ENCODE measurements at places on chromosomes 16 and 17. TPM values are rescaled to one million over a fixed set of nuclear protein-coding genes. Genes with fewer than 3 reads are reported as not detected.

- DNase-seq = peak; percentile 98
Measured at GRCh38 chr17:57875290-57876022, 25.6 kb upstream of the MRPS23 start.

NACA2 gene
- total RNA-seq = not detected

DNA sequence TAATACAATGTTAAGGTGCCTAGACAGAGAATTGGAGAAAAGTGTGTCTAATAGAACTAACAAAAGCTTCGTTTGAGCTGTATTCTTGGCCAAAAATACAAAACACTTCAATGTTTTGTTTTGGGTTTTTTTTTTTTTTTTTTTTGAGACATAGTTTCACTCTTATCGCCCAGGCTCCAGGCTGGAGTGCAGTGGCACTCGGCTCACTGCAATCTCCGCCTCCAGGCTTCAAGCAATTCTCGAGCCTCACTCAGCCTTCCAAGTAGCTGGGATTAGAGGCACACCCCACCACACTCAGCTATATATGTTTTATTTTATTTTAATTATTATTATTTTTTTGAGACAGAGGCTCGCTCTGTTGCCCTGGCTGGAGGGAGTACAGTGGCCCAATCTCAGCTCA is 38.3 kb upstream of the CARMIL2 start:
- DNase-seq = peak; percentile 10

GRCh38 chr16:2358811-2359210 is 18.3 kb upstream of the ABCA3 start:
- no peak for DNase-seq

SLC13A2 gene
- total RNA-seq = not detected

DNA sequence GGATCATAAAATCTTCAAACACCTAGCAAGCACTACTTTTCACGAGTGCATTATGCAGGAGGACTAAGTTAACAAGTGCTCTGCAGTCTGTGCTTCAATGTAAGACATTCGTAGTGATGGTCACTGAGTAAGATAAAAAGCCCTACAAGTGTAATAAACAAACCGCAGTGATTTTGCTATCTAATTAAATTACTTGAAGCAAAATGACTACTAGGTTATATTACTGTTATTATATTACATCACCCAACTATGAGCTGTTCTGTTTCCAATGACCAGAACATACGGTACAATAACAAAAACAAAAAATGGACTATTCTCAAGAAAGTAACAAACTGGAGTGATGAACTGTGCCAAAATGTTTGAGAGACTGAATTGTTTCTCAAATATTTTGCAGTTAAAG is 11.2 kb downstream of the KLHL10 start:
- peak; percentile 13 for DNase-seq

DNA sequence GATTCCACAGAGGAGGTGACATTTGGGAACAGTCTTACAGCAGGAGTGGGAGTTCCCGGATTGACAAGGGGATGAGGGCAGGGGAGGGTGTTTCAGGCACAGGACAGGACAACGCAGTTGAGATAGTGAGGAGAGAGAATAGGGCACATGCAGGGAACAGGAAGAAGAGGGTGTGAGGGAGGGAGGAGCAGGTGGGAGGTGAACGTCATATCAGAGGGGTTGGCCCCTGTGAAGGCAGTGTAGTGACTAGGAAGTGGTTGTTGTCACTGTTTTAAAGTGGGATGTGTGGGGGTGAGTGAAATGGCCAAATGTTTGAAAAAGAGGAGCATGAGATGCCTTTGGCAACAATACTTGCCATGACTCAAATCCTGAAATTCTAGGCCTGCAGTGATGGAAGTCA is 12.2 kb downstream of the PRKCB start:
- DNase-seq = no peak

USP36 gene
- 36.7 TPM for total RNA-seq

CCDC144A gene
- 13.7 TPM for total RNA-seq

DNA sequence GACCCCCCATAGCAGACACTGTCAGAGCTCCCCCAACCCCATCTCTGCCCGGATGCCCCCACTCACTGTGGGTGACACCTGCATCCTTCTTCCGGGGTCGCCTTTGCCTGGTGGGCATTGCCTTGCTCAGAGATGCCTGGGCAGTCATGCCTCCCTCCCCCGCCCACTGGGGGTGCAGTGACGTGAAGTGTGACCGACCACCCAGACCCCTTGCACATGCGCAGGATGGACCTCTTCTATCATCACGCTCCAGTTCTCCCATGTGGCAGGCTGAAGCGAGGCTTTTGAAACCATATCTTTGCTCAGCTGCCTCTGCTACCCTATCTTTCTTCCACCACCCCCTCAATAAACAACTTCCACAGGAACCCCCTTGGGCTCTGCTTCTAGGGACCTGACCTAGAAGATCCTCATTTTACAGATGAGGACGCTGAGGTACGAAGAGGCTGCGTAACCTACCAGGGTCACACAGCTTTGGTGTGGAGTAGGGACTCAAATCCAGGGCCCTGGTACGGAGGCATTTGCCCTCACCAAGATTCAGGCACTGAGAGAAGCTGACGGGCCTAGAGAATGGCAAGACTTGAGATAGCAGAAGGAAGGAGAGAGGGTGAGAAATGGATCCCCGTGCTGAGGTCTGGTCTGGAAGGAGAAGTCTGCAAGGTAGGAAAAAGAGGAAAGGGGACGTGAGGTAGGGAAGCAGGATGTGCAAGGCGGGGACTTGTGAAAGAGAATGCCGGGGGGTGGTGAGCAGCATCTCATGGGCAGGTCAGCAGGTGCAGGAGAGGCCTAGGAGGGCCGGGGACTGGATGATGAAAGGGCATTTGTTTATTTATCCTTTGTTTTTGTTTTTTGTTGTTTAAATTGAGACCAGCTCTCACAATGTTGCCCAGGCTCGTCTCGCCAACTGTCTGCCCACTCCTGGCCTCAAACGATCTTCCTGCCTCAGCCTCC is 14.4 kb downstream of the NLRC5 start:
- no peak for DNase-seq

IRF8 gene
- not detected for total RNA-seq

GRCh38 chr16:74451951-74452758 is 30.9 kb upstream of the CLEC18B start:
- DNase-seq = no peak

Data from fibroblast of the aortic adventitia (primary cell).